ENCODE measurements at places on chromosomes 6 and 20.

- no peak for DNase-seq
Observed at GRCh38 chr6:154986787-154987235, 8.3 kb upstream of the TIAM2 start.

- no peak for DNase-seq
Observed at GRCh38 chr6:136890986-136891385, 31.1 kb upstream of the SLC35D3 start.

DNA sequence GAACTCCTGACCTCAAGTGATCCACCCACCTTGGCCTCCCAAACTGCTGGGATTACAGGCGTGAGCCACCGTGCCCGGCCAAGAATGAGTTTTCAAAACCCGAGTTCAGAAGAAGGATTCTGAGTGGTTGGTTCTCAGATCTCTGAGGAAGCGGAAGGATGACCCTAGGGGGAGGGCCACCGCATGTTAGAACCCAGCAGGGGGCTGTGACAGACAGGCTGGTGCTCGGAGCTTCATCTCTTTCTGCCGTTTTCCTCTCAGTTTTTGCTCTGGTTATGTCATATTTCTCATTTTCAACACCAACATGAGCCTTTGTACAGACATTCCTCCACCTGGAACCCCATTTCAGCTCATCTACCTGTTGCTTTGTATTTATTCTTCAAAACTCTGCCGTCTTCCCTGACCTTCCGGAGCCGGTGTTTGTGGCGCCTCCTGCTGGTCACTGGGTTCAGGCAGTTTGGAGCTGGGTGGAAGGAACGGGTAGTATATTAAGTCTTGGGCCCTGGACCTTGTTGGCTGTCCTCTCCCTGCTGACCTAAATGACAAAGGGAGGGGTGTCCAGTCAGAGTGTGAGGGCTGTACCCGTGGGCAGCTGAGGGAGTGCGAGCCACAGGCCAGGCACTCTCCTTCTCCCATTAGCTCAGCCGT is at the start of gene DEFB123:
TSS of gene DEFB123 (plus strand) at position 621 of the 648 bp plus-strand sequence. CDS start 67 bp downstream, outside the sequence.
- DNase-seq = no peak

DNA sequence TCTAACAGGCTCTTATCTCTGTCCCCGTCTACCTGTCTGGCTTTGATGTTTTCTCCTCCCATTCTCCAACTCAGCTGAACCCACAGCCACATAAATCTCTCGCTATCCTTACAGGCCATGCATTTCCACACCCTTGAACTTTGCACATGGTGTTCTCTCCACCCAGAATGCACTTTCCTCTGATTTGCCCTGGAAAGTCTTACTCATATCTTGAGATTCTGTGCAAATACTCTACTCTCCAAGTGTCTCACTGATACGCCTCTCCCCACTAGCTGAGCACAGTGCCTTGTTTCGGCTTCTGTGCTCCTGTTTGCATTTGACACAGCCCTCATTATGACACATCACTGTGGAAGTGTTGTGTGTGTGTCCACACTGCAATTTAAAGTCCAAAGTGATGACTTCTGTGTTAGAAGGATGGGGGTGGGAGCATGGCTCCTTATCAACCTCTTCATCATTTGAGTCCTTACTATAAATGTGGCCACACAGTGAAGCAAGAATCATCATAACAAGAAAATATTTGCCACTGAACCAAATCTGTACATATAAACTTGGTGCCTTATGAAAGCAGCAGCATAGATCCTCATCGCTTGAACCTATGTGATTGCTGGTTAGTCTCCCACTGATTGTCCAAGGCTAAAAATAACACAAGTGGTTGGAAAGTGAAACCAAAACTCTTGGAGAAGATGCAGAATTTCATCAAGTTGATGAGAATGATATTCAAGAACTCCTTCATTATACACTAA is 5.5 kb upstream of the PRELID3B start:
- DNase-seq = no peak

- no peak for DNase-seq
Observed at GRCh38 chr20:37503256-37503927, 17.7 kb upstream of the NNAT start.

DNA sequence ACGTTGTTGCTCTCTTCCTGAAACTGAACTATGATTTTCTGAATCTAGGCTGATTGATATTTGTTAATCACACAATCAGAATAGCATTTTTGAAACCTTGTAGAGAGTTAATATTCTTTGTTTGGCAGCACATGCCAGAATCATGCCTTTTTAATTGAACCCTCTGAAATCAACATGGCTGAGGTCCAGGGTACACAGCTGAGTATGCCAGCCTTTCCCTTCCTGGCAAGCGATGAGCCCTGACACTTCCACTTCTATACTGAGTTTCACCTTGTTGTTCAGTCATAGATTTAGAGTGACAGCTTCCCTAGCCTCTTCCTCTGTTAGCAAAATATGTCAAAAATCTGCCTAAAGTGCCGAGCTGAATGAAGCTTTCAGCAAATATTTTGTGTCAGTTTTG is 6.8 kb downstream of the HDDC2 start:
- DNase-seq = no peak

DNA sequence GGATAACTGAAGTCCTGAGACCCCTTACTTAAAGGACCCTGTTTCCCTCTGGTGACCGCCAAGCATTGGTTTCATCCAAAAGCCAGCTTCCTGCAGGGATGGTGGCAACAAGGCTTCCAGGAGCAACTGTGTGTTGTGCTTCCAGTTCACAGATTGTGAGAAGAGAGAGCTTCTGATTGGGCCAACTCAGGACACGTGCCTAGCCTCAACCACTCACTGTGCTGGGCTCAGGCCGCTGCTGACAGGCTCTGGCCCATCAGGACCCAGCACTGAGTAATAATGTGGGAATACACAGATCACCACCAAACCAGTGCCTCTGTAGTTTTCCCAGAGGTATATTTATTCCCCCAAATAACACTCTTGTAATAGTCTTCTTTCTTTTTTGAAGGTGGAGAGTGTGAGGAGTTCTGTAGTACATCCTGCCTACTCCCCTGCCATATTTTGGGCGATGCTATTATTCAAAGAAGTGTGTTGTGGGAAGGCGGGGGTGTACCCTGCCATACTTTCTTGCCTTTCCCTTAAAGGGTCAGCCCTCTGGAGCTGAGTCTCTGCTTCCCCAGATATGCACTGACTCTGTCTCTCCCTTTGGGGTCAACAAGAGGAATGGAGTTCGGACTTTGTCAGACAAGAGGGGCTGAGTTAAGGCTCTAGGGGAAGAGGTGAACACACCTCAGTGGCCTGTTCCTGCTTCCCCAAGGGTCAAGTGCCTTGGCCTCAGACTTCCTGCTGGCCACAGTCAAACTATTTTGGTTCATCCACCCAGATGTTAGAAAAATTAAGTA is 23.2 kb downstream of the PPP1R16B start:
- no peak for DNase-seq

GRCh38 chr20:15882553-15882952 is 690.7 kb downstream of the KIF16B start:
- no peak for DNase-seq

DNA sequence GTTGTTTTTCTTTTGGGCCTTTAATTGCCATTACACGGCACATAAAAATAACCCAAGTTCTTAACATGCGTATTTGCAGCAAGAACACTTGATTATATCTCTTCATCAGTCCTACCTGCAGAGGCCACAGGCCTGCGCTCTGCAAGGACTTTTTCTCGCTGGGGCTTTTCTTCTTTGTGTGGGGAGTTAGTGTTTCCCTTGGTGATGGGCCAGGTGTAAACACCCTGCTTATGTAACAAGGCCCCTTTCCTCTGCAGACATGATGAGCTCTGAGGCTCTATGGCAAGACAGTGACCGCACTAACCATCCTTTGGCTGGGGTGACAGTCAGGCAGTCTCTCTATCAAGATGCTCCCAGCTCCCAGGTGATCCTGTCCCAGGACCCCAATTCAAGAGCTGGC is 97.8 kb upstream of the PCSK2 start:
- no peak for DNase-seq

DNA sequence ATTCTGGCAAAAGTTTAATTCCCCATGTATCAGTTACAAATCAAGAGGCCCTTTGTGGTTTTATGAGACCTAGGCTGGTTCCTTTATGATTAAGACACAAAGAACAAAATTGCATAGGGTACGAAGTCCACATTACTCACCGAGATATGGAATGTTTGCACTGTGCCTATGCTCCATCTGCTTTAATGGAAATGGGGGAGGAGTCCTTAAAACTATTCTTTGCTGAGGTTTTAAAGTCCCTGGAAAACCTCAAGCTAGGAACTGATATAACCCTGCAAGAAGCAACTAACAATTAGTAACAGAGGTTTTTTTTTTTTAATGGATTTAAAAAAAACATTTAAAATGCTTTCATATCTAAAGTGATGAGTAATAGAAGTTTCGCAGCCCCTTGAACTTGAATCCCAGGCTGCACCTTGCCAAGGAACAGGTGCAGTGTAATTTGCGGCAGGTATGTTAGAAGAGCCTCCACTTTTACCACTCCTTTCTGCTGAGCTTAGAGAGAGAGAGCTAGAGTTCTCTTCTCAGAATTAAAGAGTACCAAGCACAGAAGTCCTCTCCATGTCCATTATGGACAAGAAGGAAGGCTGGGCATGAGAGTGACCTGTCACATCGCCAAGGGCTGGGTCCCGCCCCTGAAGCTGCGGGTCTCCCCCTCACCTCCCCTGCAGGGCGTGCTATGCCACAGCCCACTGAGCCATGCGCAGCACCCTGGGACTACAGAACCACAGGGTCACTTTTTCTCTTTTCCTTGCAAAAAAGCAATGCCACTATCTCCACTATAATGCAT is 2.3 kb downstream of the SERPINB1 start:
- DNase-seq = peak; percentile 61

DNA sequence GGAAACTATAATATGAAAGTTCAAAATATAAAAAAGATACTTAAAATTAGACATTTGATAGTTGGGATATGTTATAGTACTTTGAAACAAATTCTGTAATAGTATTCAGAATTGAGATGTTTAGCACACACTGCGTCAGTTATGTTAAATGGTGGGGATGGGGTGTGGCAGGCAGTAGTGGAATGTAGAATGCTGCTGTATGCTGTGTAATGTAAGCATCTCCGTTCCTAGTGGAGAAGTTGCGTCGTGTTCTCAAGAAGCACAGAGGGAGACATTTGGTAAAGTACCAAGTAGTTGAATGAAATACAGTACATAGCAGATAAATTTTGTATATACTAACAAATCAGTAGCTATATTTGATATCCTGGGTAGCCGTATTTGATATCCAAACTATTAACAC is 192.4 kb downstream of the ZFAND3 start:
- DNase-seq = no peak

DNA sequence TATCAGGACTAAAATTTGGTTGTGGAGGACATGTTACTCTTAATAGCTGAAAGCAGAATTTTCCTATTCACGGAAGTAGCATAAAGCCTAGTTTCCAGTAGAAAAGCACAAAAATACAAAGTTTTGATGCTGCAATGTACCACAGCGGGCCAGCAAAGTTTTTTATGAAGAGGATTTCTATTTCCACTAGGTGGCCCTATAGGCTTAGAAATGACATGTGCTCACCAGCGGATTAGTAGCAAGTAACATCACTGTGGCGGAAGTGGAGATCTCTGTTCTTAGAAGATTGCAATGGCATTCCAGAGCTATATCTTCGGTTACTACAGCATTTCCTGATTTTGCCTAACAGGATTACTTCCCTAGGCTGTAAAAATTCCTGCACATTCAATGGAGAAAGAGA is 1219.0 kb upstream of the EYS start:
- DNase-seq = no peak
